NCI-H1105 (cell line): ENCODE measurements at places on chromosomes 16 and 17.
A peak's percentile ranks its signal among the peaks of the same experiment; 100 is the strongest.

DNA sequence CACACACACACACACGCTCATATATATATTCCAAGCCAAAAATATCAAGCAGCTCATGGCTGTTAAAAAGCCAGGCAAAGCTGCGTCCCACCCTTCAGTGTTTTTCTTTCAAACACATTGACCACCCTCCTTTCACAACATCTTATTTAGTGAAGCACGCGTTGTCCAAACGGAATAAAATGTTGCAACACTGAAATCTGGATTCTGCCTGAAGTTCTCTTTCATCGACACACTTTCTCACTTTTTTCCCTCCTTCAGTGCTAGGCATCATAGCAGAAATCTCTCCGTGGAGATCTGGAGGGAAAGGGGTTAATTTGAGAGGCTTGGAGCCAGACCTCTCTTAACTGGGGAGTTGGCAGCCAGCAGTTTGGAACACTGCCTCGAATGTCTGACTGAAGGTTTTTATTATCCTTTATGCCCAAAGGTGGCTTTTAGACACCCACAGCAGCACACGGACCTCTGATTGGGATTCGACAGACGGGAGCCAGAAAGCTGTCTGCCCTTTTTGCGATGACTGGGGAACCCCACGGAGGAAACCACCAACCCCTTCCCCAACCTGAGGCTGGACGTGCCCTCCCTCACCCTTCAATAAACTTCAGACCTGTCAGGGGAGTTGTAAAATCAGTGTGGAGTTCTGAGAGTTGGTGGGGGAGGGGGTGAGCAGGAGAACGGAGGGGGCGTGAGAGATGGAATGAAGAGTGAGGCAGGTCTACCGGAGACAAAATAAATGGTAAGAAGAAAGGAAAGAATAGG, 833.6 kb upstream of the SOX9 start:
- DNase-seq: peak; percentile 31

- no peak for DNase-seq
Measured at GRCh38 chr17:75237100-75238014, 24.0 kb downstream of the GGA3 start.

DNA sequence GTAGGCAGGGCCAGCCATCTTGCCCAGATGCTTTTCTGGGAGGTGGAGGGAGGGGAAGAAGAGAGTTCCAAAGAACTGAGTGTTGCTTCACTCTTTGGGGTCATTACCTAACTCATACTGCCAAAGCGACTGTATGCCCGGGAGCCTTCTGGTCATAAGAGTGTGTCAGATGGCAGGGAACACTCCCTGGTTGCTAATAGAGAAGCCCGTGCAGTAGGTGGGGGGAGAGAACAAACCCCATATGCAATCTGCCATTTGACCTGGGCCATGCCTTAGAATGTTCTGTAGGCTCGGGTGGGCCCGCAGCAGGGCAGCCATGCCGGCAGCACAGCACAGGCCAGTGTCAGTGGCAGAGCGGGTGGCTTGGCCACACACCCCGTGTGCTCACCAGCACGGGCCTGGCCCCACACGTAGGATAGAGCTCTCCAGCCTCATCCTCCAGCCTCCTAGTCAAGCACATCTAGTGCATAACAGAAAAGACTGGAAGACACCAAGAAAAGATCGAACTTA, 120.5 kb downstream of the SOCS1 start:
- DNase-seq: no peak

- DNase-seq: no peak
Measured at GRCh38 chr16:2425825-2426430, 3.3 kb upstream of the CCNF start.

DNA sequence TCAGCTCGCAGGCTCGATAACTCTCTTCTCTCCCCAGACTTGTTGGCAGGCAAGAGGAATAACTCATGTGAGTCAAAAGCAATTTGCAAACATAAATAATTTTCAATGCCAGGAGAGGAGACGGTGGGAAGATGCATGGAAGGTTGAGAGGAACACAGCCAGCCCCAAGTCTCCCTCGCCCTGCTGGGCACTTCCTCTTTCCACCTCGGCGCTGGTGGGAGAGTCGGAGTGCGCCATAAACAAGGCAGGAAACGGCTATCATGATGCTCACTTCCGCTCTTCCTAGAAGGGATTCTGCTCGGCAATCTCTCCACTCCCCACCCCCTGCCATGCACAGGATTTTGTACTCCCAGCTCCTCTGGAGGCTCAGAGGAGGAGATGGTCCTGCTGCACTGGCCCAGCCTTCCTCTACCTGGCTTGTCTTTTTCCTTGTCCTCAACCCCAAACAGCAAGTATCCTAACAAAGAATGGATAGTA, 13.0 kb downstream of the CBX4 start:
- DNase-seq: no peak

DNA sequence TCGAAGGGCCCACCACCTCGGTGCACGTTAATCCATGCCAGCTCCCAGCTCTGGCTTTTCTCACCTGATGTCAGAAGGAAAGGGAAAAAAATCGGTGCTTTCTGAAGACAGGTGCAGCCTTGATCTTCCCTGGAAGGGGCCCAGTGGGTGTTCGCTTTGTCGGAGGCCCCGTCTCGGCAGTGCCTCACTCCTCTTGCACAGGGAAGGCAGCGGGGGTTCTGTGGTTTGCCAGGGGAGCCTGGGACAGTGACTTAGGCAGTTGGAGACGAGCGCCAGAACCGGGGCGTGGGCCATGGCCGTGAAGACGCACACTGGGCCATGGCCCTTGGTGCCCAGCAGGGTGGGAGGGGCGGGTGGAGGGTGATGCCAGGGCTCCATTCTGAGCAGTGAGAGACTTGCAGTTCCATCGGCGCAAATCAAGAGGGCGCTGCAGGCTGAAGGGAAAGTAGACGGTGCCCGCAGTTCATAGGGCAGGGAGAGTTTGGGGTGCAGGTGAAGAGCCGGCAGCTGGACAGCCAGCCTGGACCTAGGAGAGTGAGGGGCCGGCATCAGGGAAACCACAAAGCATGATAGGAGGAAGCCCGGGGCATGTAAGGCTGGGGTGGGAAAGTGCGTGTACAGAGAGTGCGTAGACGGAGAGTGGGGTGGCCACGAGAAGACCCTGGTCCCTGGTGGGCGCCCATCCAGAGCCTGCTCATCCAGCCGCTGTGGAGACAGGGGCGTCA, 101.3 kb upstream of the CHMP6 start:
- no peak for DNase-seq

DNA sequence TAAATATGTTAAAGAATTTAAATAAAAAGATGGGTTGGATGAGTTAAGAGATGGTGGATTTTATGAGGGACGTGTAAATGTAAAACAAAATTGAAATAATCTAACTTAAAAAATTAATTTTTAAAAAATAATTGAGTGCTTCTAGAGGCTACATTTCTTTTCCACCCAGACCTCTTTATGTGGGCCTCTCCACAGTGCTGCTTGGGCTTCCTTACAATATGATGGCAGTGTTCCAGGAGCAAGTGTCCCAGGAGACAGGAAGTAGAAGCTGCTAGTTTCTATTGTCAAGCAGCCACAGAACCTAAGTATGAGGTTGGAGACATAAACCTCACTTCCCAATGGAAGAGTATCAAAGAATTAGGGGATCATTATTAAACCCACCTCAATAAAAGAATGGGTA, 205.7 kb upstream of the CPHXL start:
- DNase-seq: no peak

DNA sequence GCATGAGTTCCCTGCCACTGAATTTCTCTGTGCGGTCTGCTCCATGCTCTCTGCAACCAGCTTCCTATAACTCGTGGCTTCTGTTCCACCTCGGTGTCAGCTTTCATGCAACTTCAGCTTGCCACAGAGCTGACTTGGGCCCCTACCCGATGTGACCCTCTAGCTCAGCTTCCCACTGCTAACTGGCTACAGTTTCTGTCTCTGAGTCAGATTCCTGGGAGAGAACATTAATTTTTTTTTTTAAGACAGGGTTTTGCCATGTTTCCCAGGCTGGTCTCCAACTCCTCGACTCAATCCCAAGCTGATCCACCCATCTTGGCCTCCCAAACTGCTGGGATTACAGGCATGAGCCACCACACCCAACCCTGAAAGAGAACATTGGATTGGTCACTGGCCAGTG, 35.5 kb upstream of the PSMD7 start:
- DNase-seq: no peak

DNA sequence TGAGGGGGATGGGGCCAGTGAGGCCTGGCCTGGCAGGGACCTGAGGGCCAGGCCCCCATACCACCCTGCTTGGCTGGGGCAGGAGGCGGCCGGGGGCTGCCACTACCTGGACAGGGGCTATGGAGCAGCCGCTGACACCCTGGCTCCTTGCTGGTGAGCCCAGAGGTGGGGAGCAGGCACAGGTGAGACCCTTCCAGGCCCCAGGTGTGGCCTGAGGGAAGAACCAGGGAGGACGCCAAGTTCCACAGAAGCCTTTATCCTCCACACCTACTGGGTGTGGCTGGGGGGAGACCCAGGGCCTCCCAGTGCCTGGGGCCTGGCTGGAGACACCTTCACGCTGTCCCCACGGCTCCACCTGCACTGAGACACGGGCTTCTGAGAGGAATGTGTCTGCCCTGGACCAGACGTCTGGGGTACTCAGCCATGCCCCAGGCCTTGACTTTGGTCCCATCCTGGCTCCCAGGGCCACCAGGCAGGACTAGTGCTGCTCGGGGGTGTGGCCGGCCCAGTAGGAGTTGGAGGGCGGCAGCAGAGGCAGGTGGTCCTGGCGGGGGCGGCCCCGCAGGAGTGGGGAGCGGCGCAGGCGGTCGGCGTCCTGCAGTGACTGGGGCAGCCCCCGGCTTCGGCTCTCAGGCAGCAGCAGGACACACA, 4.7 kb downstream of the SLC22A31 start:
- DNase-seq: no peak

- DNase-seq: no peak
Measured at GRCh38 chr17:27807567-27808470, 7.5 kb upstream of the NOS2 start.
